AG09319 (cell line): ENCODE measurements at places on chromosomes 16 and 17.

GRCh38 chr17:1590029-1590746 is 27.6 kb upstream of the PITPNA start:
- peak; percentile 42 for DNase-seq

- no peak for DNase-seq
Observed at GRCh38 chr17:2949469-2950044, 113.8 kb downstream of the OR1D5 start.

DNA sequence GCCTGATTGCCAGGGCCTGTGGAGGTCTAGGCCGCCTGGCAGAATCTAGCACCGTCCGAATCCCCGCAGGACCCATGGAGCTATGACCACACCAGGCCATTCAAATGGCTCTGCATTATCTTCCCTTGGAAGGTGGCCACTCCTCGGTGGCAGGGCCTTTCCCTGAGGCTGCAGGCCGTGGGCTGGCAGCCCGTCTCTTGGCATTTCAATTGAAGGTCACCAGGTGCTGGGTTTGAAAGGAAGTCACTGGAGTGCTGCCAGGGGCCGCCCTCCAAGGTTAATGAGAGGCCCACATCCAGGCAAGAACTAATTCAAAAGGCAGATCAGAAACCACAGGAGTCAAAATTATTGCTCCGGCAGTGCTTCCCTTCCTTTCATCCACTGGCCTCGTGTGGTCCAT is 27.7 kb upstream of the CACNG5 start:
- DNase-seq: no peak

- DNase-seq: no peak
Observed at GRCh38 chr16:83912519-83913244, 13.8 kb downstream of the MLYCD start.

DNA sequence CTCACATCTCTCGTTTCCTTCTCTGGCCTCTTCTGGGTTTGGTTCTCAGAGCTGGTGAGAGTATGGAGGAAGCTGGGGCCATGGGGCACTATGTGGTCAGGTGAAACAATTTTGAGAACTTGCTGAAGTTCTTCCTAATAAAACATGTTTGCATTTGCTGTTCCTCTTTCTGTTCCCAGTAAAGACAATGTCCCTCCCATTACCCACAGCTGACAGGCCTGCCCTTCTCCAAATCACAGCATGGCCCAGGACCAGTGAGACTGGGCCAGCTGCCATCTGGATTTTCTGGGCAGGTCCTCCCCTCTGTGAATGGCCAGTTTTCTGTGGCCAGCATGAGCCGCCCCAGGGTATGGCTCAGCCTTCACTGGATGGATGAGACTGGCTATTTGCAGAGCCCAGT is at the start of gene CD300H:
Gene CD300H (minus strand): TSS at position 113 of the 400 bp plus-strand sequence.
- DNase-seq: no peak

- no peak for DNase-seq
Observed at GRCh38 chr16:59665618-59666220, 931.6 kb upstream of the GOT2 start.

- no peak for DNase-seq
Observed at GRCh38 chr16:70162041-70162451, 11.5 kb upstream of the CLEC18C start.

DNA sequence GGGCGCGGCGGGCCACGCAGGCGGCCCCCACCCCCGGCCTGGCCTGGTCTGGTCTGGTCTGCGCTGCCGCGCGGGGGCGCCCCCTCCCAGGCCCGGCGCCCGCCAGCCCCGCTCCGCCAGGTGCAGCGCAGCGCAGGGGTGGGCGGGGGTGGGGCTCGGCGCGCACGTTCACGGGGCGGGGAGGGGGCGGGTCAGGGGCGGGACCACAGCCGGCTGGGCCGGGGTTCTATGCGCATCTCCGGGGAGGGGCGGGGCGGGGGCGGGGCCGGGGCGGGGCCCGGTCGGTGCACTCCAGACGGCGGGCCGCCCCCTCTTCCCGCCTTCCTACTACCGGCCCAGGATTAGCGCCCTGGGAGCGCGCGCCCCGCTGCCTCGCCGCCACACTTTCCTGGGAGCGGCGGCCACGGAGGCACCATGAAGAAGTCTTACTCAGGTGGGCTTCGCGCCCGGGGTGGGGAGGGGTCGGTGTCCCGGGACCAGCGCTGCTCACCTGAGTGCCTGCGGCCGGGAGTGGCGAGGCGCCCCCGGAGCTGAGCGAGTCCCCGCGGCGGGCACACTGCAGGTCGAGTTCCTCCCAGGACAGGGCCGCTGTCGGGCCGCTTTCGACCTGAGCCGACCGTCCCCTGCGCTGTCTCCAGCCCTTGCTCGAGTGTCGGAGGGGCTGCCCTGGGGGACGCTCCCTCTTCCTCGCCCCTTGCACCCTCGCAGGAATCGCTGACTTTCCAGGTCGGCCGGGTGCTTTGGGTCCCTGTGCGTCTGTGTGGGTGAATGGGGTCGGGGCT is 140.5 kb downstream of the SEC14L1 start:
- no peak for DNase-seq

DNA sequence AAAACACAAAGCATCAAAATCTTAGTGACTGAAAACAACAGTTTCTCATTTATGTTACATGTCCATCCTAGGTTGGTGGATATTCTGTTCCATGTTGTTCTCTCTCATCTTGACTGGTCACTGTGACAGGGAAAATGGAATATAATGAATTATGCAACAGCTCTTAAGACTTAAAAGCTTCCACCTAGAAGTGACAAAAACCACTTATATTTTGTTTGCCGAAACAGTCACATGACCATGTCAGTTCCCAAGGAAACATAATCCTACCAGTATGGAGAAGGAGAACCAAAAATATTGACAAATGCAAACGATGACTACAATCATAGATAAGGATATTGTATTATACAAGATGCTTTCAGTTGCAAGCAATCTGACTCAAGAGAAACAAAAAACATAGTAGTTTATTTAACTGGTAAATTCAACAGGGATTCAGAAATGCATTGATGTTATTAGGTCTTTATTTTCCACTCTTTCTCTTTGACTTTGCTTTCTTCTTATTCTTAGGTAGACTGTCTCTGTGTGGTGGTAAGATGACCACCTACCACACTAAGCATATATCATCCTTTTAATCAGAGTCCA is 103.8 kb downstream of the SSH2 start:
- DNase-seq: no peak

GRCh38 chr16:17266608-17267313 is 204.0 kb downstream of the XYLT1 start:
- no peak for DNase-seq

GRCh38 chr16:71873199-71873598 is 10.8 kb downstream of the ZNF821 start:
- DNase-seq: no peak

GRCh38 chr17:65823713-65824112 is 262.3 kb upstream of the AXIN2 start:
- no peak for DNase-seq

DNA sequence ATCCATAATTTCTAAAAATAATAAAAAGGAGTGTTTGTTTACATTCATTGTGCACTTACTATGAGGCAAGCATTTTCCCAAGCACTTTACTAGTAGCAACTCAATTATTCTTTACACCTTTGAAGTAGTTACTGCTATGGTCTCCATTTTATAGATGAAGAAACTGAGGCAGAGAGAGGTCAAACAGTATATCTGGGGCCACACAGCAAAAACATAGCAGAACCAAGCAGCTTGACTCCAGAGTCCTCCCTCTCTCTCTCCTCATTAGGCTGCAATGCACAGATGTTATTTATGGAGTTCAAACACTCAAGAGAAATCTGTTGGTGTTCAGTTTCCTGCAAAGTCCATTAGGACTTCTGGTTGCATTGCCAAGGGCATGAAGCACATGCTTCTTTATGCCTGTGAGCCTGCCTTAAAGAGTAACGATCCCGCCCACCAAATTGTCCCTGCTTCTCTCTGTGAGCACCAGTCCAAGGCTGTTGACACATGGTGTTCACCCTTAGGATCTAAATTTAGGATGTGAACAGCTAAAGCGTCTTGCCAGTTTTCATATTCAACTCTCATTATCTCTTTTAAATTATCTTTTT is 44.0 kb downstream of the GPRC5B start:
- DNase-seq: no peak

GRCh38 chr16:14501331-14502255 is 128.5 kb downstream of the PARN start:
- DNase-seq: peak; percentile 94

DNA sequence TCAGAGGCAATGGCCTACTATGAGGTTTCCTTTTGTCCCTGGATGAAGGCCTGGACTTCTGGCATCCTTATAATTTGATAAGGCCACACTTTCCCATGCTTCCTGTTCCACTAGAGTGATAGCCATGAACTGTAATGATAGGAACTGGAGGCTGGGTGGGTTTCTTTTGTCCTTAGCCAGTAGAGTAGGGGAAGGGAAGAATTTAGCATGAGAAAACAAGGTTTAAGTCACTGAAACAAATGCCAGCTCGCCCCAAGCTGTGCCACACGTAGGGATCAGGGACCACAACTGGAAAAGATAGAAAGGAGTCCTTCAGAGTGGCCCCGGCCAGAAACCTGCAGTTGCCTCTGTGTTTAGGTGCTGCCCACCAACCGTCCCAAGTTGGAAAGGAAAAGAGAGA is 80.9 kb upstream of the C17orf78 start:
- DNase-seq: no peak

DNA sequence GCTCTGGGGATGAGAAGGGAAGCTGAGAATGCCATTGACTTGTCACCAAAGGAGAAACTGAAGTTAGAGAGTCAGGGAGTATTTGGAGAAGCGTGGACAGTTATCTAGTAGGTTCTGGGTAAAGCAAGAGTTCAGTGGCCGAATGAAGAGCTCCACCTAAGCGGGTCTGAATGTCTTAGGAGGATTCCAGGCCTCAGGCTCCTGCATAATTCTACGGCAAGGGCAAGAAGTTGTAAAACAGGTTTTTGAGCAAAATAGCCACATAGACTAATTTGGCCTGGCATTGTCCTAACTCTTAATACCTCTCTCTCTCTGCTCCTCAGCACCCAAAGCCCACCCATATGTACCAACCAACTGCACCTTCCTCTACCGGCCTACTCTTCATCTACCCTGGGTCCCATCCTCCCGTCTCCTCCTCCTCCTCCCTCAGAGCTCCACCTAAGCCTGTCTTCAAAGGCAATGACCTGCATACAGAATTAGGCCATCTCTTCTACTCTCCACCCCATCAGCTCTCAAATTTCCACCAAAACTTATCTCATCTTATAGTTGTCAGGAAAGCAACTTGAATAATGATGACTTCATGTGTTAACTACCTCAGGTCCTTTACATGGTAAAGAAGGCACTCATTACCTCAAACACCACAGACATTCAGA is 42.0 kb upstream of the KCNJ2 start:
- DNase-seq: no peak

GRCh38 chr16:48361540-48362144 is 23.6 kb downstream of the SIAH1 start:
- DNase-seq: no peak

DNA sequence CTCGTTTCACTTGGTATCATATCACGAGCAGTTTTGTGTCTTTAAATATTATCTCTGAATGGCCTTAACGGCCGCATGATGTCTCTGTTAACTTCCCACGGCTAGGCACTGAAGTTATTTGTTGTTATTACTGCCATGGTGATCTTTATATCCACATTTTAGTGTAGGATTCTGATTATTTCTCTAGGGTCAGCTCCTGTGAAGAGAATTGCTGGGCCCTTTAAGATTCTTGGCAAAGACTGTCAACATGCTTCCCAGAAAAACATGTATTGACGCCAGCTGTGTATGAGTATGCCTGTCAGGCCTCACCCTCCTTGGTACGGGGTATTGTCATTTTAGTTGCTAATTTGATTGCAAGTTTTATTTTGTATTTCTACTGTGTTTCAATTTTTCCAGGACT is 263.5 kb downstream of the SNX29 start:
- peak; percentile 31 for DNase-seq

GRCh38 chr17:75683583-75683982 is 16.4 kb downstream of the SAP30BP start:
- no peak for DNase-seq

GRCh38 chr17:59769887-59770286 is 62.4 kb downstream of the VMP1 start:
- DNase-seq: no peak

DNA sequence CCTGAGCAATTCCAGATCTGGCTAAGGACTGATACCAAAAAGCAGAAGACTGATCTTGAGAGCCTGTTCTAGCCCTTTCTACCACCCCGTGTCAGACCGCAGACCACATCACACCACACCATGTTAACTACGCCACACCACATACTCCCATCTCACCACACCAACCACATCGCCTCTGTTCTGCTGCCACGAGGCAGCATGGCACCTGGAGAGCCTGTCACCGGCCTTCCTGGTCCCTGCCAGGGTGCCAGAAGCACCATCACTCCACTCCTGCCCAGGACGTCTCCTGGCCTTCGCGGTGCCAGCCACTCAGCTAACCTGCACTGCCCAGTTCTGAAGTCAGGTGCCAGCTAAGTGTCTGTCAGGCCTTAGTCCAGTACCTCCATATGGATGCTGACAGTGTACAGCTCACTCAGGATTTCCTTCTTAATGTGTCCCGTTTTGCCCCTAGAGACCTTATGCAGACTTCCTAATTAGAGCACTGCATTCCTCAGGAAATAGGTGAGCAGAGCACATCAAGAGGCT is 37.2 kb upstream of the BCAR1 start:
- no peak for DNase-seq

DNA sequence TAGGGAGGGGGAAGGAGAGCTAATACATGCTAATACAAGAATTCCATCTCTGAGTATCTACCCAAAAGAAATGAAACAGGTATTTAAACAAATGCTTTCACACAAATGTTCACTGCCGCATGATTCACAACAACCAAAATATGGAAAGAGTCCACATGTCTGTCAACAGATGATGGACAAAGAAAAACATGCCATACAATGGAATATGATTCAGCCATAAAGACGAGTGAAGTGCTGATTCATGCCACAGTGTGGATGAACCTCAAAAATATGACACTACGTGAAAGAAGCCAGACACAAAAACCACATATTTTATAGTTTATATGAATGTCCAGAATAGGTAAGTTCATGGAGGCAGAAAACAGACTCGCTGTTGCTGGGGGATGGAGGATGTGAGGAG is 321.4 kb downstream of the FOXL1 start:
- no peak for DNase-seq

- no peak for DNase-seq
Observed at GRCh38 chr17:73968680-73969079, 234.8 kb upstream of the RPL38 start.

GRCh38 chr16:86757704-86758040 is 179.3 kb downstream of the FOXL1 start:
- DNase-seq: no peak

- DNase-seq: no peak
Observed at GRCh38 chr16:71327720-71328119, 30.8 kb upstream of the CALB2 start.
